ENCODE measurements at places on chromosomes 5 and 9.
A peak's percentile ranks its signal among the peaks of the same experiment; 100 is the strongest.

- DNase-seq, result no peak
Measured at GRCh38 chr5:125655156-125655555, 768.1 kb upstream of the GRAMD2B start.

GRCh38 chr9:20854444-20854843, 170.4 kb downstream of the FOCAD start:
- no peak for DNase-seq

DNA sequence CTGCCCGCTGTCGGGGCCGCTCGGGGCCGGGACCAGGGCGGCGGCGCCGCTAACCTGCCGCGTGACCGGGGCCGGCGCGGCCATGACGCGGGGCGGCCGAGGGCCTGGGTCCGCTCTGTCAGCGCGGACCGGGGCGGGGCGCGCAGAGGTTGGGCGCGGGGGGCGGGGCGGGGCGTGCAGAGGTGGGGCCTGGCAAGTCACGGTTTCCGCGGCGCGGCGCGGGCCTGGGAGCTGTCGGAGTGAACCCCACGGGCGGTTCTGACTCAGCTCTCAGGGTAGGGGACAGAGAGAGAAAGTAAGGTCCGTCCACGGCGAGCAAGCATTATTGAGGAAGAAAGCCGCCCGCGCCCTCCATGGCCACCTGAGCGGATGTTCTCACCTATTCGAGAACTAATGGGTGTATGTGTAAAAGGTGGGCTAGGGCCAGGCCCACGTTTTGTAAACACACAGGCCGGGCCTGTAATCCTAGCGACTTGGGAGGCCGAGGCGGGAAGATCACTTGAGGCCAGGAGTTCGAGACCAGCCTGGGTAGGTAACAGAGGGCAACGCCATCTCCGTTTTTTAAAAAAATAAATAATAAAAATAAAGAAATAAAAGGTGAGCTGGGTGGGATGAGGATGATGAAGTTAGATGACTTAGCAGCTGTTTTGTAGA, at the start of gene PRXL2C:
TSS of gene PRXL2C (minus strand) at position 120 of the 654 bp plus-strand sequence. CDS start at position 84, 36 bp downstream.
- peak; percentile 61 for DNase-seq

DNA sequence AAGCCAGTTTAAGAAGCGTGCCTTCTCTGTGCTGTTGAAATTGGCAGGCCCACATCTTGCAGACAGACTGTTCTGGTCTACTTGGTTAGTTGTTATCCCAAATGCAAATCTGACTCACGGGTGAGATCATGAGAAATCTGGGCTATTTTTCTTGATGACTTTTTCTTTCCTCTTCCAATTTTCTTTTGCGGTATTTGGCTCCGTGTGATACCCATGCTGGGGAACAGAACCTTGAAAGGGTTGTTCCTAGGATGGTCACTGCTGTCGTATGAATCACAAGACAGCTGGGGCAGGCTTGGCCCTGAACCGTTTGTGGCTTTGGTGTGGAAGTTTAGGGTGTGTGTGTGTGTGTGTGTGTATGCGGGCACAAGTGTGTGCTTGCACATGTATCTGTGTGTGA, 24.6 kb downstream of the PDZD2 start:
- no peak for DNase-seq

- DNase-seq, result no peak
Measured at GRCh38 chr5:35063414-35063813, 15.7 kb upstream of the AGXT2 start.

GRCh38 chr9:121198512-121199042, 3.1 kb downstream of the RAB14 start:
- DNase-seq, result no peak

DNA sequence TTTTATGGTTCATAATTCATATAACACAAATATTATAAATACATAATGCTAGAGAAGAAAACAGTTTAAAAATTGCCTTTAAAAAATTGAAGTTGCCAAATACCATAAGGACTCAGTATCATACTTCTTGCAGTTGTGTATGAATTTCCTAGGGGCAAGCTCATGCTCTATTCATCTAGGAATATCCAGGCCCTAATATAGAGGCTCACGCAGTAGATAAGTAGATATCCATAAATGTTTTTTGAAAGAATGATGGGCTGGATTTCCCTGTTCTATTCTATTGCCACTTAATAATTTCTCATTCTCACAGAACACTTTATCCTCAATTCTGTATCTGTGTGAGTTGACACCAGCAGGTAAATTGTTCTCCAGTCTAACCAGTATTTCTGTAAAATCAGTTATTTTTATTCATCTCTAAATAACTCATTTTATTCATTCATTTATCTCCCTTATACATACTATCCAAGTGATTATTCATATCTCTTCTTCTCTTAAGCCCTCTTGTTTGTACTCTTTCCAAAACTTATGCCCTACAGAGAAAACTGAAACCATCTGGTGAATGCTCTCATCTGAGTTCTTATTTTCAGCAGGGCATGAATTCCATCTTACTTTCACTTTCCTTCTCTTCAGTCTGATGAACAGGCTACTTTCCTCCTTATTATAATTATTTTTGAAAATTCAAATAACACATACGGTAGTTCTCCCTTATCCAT, 97.1 kb downstream of the SLC44A1 start:
- no peak for DNase-seq

GRCh38 chr9:98709968-98710965, 1.5 kb upstream of the GABBR2 start:
- DNase-seq, result peak; percentile 31

GRCh38 chr5:103461243-103461642, 101.3 kb downstream of the NUDT12 start:
- no peak for DNase-seq

DNA sequence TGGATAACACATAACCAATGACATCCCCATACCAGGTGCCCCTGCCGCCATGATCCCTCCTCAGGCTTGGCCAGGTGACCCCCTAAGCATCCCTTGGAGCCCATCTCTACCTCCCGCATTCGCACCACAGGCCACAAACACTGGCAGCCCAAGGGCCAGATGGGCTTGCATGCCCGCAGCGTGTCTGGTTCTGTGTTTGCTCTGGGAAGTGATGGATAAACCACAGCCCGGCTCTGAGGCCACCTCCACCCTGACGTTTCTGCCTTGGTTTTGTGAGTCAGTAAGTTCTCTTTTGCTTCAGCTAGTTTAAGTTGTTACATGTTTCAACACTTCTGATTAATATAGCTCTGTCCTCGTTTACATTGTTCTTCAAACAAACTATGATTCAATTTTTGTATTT, 172.4 kb upstream of the PHYKPL start:
- DNase-seq, result no peak

- no peak for DNase-seq
Measured at GRCh38 chr9:105539452-105539851, 18.5 kb upstream of the FKTN start.

DNA sequence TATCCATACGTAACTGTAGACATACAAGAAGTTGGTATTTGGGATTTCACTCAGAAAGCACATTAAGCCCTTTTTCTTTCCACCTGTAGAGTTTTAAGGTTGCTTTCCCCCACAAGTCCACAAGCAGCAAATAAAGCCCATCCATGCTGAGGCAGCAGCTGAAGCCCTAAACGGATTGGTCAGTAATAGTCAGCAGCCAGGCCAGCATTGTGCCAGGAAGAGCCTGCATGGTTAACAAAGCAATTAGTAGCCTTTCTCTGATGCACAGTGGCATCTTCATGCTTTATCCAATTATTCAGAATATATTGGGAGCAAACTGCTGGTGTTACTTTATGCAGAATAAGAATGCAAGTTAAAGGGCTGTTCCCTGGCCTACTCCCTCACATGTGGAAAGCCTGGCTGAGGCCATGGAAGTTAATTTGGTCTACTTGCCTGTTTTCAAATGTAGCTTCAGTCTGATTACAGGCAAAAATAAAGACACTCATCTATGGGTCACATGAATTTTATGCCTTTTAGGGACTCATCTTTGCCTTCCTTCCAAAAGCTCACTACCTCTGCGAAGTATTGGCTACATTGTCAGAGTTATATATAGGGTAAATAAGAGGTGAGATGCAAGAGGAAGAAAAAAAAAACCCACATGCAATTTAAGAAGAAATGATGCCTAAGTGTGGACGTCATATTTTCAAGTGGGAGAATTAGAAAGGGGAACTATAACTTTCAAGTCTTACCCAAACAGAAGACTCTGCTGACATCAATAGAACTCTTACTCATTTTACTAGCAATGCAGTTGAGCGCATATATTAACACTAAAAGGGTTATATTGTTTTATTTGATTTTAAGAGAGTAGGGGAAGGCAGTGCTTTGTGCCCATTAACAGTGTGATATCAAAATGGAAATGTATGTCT, 15.9 kb downstream of the EBF1 start:
- DNase-seq, result no peak

GRCh38 chr5:173851595-173852243, 36.4 kb upstream of the CPEB4 start:
- DNase-seq, result no peak

Data from retina (tissue), 1 donor.